ENCODE measurements at places on chromosomes 4 and X. TPM values are rescaled to one million over a fixed set of nuclear protein-coding genes. Genes with fewer than 3 reads are reported as not detected.

- DNase-seq = no peak
- no peaks in the 10 kb centered on the region for H3K4me1 ChIP-seq
- H3K27ac ChIP-seq = no peak overlapping the region
- H3K4me3 ChIP-seq = no peak overlapping the region
Measured at GRCh38 chr4:2127609-2128332, 68.6 kb downstream of the NAT8L start.

- no peak overlapping the region for H3K27ac ChIP-seq
- H3K36me3 ChIP-seq = no peaks in the 10 kb centered on the region
- H3K4me3 ChIP-seq = no peak overlapping the region
- no peaks in the 10 kb centered on the region for H3K27me3 ChIP-seq
- no peaks in the 10 kb centered on the region for H3K4me1 ChIP-seq
- DNase-seq = no peak
Measured at GRCh38 chr4:3303923-3304710, 11.3 kb downstream of the RGS12 start.

GRCh38 chr4:166538491-166539005, 665.5 kb downstream of the TLL1 start:
- no peak for DNase-seq
- H3K27ac ChIP-seq = no peak overlapping the region
- H3K36me3 ChIP-seq = peaks cover 3% of the 10 kb centered on the region
- no peaks in the 10 kb centered on the region for H3K27me3 ChIP-seq
- no peak overlapping the region for H3K4me3 ChIP-seq

- DNase-seq = no peak
- peaks cover 14% of the 10 kb centered on the region for H3K36me3 ChIP-seq
- H3K27ac ChIP-seq = no peak overlapping the region
- H3K4me3 ChIP-seq = no peak overlapping the region
- H3K27me3 ChIP-seq = no peaks in the 10 kb centered on the region
Measured at GRCh38 chrX:94850811-94851210, 1176.8 kb downstream of the FAM133A start.

DNA sequence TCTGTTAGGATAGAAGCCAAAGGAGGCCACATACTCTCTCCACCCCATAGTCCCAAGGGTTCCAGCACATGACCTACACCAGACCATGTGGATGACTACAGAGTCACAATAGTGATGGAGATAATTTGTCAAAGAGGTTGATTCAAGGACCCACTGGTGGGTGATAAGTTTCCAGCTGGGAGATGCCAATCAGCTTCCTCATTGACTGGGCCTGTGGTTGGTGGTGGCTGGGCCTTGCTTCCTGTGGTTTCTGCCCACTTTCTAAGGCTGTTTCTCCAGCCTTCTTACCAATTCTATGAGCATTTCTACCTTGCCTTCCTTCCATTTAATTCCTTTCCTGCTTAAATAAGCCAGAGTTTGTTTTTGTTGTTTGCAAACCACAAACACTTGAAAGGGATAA, 95.5 kb upstream of the CPEB2 start:
- no peaks in the 10 kb centered on the region for H3K36me3 ChIP-seq
- DNase-seq = no peak
- no peak overlapping the region for H3K27ac ChIP-seq
- H3K4me1 ChIP-seq = no peaks in the 10 kb centered on the region

- H3K27ac ChIP-seq = no peak overlapping the region
- no peaks in the 10 kb centered on the region for H3K27me3 ChIP-seq
- DNase-seq = no peak
- H3K4me3 ChIP-seq = no peak overlapping the region
- H3K4me1 ChIP-seq = peaks cover 2% of the 10 kb centered on the region
Measured at GRCh38 chr4:26984896-26985295, 124.3 kb downstream of the STIM2 start.

Gene SHROOM2
- 15.3 TPM for total RNA-seq
